DMS79 treated with DMSO at 0.1 percent for 48 hours (cell line): ENCODE measurements at places on chromosomes 4 and X.

DNA sequence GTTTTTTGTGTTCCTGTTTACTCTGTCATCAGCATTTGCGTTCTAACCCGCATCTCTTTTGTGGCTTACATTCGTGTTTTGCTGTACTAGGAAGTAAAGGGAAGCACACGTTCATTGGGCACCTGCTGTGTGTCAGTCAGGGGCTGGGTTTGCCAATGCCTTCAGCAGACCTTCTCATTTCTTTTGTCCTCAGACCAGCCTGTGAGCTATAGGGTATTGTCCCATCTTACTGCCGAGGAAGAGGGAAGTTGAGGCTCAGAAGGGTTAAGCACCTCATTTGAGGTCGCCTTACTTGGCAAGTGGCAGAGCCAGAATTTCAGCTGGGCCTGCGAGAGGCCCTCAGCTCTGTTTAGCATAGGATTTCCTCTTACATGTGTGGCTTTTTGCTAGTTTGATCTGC is 8.7 kb downstream of the TBC1D14 start:
- DNase-seq, result no peak

DNA sequence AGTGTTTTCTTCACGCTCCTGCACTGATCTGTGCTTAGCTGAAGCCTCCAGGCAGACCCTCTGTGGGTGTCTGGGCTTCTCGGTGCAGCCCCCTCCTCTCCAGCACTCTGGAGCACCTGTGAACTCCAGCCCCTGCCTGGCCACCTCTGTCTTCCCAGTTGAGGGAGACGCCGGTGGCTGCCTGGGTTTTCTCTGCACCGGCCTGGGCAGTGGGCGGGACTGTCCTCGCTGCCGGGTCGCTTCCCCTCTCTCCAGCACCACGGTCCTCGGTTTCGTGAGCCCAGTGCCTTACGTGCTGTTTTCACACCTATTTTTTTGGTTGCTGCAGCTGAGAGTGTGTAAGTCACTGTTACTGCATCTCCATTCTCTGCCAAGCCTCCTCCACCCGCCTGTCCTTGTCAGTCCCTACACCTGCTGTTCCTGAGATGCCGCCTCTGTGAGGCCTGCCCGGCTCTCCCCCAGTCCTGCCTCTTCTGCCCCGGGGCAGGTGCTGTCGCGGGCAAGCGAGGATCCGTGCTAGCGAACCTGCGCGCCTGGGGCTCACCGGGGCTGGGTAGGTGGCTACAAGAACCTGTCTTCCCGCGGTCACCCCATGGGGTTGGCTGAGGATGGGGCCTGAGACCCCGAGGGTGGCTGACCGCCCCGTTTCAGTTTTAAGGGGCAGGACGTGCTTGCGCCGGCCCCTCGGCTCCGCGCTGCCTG is 2.4 kb upstream of the FGFRL1 start:
- no peak for DNase-seq

- DNase-seq, result no peak
These were observed 192.1 kb downstream of the IDS start for GRCh38 chrX:149312988-149313387.

- DNase-seq, result peak; percentile 23
These were observed 49.4 kb downstream of the RTL9 start for GRCh38 chrX:110407910-110408545.

DNA sequence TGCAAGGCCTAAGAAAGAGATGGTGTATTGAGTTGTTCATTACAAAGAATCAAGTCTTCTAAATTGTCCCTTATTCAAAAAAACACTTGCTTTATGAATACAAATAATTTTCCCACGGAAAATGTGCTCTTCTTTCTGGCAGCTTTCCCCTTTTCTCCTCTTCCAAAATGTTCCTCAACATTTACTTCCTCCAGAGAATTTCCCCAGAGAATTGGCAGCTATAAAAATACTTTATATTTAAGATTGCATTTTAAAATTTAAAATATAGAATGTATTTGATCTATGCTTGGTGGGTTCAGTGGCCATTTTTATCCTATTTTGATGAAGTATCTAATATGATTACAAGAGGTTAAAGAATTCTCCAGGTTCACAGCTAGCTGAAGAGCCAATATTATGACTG is 521.0 kb downstream of the IQCM start:
- DNase-seq, result no peak

- DNase-seq, result no peak
These were observed 33.2 kb upstream of the ARSD start for GRCh38 chrX:2962381-2962780.

DNA sequence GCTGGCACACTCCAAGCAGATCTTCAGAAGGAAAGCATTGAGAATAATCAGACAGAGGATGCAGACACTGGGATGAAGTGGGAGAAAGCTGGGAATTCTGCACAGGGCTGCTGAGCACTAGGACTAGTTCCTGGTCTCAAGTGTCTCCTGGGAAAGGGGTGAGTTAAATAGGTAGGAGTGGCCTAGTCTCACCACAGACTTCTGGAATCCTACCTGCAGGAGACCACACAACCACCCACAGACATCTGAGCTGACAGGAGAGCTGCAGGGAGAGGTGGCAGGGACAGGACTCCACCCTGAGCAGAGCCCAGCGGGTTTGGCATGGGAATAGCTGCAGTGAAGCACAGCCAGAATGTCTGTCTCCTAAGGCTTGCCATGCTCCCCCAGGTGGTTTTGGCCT is 95.1 kb upstream of the GALNTL6 start:
- DNase-seq, result no peak

DNA sequence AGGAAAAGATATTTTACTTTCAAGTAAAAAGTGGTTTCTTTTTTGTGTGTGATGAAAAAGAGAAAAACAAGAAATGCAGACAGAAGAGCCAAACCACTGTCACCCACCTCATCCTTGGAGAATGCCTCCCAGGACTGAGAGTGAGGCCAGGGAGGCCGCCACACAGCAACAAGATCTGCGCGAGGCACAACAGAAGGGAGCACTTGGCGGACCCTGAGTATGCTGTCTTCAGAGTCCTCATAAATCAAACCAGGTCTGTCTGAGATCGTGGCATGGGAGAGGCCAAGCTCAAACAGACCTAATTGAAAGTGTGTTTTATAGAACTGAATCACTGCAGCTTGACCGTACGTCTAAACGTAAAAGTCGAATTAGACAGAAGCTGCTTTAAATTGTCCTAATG is 134.3 kb upstream of the VCX2 start:
- no peak for DNase-seq

DNA sequence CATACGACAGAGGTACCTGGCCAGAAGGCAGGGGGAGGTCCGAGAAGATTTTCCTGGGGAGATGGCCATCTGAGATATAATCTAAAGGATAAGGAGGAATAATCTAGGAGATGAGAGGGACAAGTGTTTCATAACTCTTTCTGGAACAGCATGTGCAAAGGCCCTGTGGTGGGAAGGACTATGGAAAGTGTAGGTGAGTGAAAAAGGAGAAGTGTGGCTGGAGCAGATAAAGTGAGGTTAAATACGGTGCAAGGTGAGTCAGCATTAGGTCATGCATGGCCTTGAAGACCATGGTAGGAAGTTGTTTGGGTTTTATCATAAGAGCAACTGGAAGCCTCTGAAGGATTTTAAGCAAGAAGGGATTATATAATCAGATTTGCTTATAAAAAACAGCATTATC is 34.6 kb upstream of the MTM1 start:
- no peak for DNase-seq

GRCh38 chrX:675279-675954 is 44.8 kb downstream of the SHOX start:
- no peak for DNase-seq

- DNase-seq, result no peak
These were observed 11.8 kb upstream of the LCORL start for GRCh38 chr4:18033111-18034085.

DNA sequence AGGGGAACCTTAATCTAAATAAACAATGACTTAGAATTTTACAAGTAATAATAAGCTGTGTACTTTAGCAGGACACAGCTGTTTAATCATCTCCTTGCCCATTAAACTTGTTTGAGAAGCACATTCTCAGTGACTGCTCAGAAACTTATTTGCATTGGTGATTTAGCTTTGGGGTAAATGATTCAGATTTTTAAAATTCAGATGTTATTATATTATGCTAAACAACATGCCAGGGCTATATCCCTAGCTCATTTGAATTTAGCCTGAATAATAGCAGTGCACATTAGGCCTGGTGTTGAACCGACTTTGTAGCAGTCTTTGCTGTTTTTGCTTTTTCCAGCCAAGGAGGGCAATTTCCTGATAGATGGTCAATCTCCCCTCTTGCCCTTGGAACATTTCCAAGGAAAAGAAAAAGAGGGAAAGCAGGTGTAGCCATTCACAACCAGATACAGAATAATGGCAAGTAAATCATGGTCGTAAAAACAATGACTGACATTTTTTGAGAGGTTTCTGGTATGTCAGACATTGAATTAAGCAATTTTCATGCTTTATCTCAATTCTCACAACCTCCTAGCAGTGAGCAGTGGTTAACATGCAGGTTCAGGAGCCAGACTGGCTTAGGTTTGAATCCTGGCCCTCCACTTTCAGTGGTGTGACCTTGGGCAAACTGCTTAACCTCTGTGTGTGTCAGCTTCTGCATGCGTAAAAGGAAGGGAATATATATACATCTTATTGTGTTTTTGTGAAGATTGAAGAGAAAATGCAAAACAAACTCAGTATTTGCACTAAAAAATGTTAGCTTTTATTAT is 16.8 kb downstream of the ARHGEF38 start:
- DNase-seq, result no peak

DNA sequence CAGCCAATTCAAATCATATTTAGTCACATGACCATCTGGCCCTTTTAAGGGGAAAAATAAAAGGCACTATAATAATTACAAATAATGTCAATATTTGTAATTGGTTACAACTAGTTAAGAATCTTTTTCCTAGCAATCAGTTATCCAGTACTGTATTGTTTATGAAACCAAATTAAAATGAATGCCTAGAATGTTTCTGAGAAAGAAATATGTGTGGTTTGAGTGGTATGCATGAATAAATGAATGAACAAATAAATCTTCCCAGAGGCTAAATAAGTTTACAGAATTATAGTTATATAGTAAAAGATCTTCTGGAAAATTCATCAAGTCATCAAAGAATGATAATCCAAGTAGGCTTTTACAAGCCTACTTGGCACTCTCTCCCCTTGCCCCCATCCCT is 55.8 kb upstream of the F8A3 start:
- no peak for DNase-seq

DNA sequence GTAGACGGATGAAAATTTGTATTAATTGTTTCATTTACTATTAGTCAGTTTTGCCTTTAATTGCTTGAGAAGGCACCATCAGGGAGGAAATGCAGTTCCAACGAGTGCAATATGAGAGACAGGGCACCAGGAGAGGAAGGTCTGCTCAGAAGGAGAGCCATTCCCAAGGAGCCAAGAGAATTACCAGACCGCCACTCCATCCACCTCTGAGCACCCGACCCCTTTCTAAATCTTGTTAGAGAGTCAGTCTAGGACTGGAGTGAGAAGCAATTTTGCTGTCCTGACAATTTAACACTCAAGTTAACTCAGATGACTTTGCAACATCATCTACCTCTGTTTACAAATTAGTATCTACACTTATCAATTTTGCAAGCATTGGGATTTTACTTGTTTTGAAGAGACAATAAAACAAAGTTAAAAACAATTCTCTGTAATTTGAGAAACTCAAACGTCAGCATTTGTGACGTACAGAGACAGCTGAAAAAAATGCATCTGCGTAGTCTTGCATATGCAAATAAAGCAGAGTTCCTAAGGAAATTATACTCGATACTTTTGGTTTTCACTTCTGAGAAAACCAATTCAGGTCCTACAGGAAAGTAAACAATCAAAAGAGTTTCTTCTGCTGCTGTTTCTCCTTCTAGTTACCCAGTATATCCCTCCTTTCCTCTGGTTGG is 1704.7 kb upstream of the TENM3 start:
- DNase-seq, result no peak

DNA sequence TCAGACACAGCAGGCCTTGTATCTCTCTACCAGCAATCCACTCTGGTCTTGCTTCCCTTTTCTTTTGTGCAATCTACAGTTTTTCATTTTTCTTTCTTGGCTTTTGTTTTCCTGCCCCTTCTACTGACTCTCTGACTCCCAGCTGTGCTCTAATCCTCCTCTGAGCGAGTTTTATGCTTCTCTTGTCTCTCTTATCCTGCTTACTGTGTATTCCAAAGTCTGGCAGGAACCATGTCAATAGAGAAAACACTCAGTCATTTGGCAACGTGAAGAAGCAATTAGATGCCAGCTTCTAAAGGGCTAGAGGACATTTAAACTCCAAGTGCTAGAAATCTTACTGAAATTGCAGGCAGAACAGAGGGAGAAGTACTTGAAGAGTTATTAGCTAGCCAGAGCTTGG is 984.6 kb upstream of the TENM3 start:
- peak; percentile 86 for DNase-seq

DNA sequence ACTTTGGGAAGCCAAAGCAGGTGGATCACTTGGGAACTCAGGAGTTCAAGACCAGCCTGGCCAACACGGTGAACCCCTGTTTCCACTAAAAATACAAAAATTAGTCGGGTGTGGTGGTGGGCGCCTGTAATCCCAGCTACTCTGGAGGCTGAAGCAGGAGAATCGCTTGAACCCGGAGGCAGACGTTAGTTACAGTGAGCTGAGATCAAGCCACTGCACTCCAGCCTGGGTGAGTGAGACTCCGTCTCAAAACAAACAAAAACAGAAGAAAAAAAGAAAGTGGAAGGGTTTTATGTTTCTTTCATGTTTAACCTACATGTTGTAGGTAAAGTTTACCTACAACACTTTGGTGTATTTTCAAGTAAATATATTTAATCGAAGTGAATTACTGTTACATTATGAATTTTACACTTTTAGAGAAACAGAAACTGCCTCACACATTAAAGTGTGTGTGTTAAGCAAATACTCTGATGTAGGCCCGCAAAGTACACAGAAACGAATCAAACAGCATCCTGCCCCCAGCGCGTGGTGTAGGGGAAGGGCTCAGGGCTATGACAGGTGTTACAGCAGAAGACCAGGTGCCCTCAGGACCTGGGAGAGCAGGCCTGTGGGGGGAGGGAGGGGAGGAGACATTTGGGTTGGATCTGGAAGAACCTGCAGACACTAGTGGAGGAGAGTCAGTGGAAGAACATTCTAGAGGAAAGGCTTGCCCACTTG is 39.0 kb downstream of the PTTG2 start:
- no peak for DNase-seq

- peak; percentile 12 for DNase-seq
These were observed at the start of gene SNX25 for GRCh38 chr4:185209031-185209851. Gene SNX25, plus strand, starts transcription at chr4:185209598. Its CDS starts 229 bp downstream, at chr4:185209827.

DNA sequence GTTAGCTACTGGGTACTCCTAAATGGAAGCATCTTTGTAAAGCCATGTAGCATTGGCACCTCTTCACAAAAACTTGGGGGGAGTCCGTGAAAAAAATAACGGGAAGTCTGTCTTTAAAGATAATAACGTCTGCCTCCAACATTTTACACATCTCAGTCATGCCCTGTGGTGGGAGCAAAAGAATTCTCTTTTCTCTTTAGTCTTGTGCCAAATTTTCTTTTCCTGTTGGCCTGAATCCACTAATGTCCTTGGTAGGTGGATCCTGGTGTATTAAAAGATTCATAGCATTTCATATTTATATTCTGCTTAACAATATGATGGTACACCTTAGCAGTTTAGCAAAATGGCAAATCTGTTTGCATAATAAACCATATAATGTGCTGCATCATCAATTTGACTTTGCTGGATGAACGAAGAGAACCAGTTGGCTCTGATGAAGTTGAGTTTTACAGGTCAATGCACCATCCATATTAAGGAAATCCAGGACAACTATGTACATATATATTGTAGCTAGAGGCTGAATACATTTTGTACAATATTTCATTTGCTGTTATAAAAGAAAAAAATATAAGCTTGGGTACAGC is 746.4 kb upstream of the MAGEB2 start:
- no peak for DNase-seq

- no peak for DNase-seq
These were observed 62.3 kb downstream of the GPC3 start for GRCh38 chrX:133923113-133923512.
